ENCODE measurements at places on chromosomes 5 and 9.
A peak's percentile ranks its signal among the peaks of the same experiment; 100 is the strongest.

DNA sequence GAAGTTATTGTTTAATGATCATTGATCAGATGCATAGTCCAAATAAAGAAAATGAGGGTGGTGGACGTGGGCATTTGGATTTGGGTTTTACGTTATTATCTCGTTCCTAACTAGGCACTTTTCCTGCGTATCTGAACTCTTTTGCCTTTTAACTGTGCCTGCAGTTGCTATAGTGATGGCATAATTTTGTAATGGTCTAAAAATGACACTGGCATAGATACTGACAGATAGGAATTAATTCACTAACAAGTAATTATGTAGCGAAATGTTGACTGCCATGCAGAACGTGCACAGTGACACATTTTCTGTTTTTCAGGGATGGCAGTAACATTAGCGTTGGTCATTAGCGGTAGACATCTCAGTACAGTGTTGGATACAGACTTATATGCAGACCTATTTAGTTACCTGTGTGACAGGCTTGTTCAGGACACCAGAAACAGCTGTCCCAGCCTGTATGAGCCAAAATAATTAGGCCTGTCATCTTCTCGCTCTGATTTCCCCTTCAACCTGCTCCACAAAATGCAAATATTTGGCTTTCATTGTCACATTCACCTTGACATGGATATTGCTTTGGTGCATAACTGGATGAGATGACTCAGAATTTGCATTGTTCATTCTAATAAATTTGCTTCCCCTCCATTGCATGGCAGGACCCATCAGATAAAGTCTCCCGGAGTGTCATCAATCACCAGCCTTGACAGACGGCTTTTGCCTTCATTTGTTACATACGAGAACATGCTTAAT is 413.3 kb upstream of the IRX1 start:
- DNase-seq, result no peak
- no peak overlapping the region for H3K27ac ChIP-seq
- no peaks in the 10 kb centered on the region for H3K4me1 ChIP-seq
- no peaks in the 10 kb centered on the region for H3K36me3 ChIP-seq
- no peaks in the 10 kb centered on the region for H3K27me3 ChIP-seq

- H3K4me1 ChIP-seq, result no peaks in the 10 kb centered on the region
- H3K36me3 ChIP-seq, result no peaks in the 10 kb centered on the region
- H3K27ac ChIP-seq, result no peak overlapping the region
These were observed 26.6 kb downstream of the WNT8A start for GRCh38 chr5:138110266-138110963.

DNA sequence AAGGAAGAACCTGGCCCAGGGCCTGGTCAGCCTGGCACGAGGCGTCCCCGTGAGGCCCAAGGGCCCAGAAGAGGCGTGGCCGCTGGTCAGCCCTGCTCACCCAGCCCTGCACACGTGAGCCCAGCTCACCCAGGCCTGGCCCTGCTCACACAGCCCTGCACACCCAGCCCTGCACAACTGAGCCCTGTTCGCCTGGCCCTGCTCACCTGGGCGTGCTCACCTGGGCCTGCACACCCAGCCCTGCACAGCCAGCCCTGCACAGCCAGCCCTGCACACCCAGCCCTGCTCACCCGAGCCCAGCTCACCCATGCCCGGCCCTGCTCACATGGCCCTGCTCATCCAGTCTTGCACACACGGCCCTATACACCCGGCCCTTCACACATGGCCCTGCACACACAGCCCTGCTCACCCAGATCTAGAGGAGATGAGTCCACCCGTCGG is 2.1 kb downstream of the ZDHHC11 start:
- no peak overlapping the region for H3K4me3 ChIP-seq
- H3K36me3 ChIP-seq, result no peaks in the 10 kb centered on the region
- no peaks in the 10 kb centered on the region for H3K4me1 ChIP-seq

- H3K27ac ChIP-seq, result no peak overlapping the region
- H3K36me3 ChIP-seq, result no peaks in the 10 kb centered on the region
- H3K4me1 ChIP-seq, result no peaks in the 10 kb centered on the region
- H3K27me3 ChIP-seq, result no peaks in the 10 kb centered on the region
These were observed 273.3 kb downstream of the MAN2A1 start for GRCh38 chr5:109962882-109963603.

- DNase-seq, result no peak
- H3K4me3 ChIP-seq, result no peak overlapping the region
- no peaks in the 10 kb centered on the region for H3K36me3 ChIP-seq
- H3K4me1 ChIP-seq, result no peaks in the 10 kb centered on the region
These were observed 17.8 kb upstream of the SLCO4C1 start for GRCh38 chr5:102313912-102314311.

GRCh38 chr9:127209948-127210640 is 54.5 kb upstream of the GARNL3 start:
- H3K27me3 ChIP-seq, result no peaks in the 10 kb centered on the region
- DNase-seq, result no peak
- no peaks in the 10 kb centered on the region for H3K4me1 ChIP-seq
- H3K4me3 ChIP-seq, result no peak overlapping the region

GRCh38 chr5:59648949-59649921 is 244.3 kb downstream of the PDE4D start:
- no peaks in the 10 kb centered on the region for H3K27me3 ChIP-seq
- H3K36me3 ChIP-seq, result no peaks in the 10 kb centered on the region
- DNase-seq, result peak; percentile 10
- H3K27ac ChIP-seq, result no peak overlapping the region

DNA sequence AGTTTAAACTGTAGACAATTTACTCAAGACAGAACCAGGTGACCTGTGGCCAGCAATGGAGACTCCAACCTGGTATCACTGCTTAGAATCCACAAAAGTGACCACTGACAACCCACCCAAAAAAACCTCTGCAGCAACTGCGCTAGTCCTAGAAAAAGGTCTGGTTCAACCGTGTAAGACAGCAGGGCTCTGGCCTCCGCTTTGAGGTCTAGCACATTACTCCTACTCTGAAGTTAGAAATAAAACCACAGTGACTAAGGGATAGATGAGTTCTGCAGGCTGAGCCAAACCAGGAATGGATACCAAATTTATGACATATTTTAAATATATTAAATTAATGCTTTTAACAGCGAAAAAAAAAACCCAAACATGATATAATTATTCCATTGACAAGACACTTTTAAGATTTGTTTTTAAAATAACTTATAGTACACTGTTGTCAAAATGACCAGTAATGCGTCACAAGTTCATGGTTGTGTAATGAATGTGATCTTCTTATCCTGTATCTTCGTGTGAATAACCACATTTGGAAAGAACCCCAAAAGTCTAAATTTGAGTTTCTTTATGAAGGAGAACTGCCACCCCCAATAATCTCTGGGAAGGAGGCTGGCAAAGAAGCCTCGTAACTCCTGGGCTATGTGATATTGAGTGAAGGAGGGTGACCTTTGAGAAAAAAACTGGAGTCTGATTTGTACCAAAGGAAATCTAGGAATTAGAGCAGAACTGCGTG is 101.9 kb upstream of the SLC44A1 start:
- no peak overlapping the region for H3K27ac ChIP-seq
- DNase-seq, result no peak
- no peaks in the 10 kb centered on the region for H3K4me1 ChIP-seq
- H3K27me3 ChIP-seq, result no peaks in the 10 kb centered on the region

- H3K36me3 ChIP-seq, result no peaks in the 10 kb centered on the region
- DNase-seq, result no peak
These were observed 116.7 kb downstream of the PPP2R2B start for GRCh38 chr5:146761811-146762210.

DNA sequence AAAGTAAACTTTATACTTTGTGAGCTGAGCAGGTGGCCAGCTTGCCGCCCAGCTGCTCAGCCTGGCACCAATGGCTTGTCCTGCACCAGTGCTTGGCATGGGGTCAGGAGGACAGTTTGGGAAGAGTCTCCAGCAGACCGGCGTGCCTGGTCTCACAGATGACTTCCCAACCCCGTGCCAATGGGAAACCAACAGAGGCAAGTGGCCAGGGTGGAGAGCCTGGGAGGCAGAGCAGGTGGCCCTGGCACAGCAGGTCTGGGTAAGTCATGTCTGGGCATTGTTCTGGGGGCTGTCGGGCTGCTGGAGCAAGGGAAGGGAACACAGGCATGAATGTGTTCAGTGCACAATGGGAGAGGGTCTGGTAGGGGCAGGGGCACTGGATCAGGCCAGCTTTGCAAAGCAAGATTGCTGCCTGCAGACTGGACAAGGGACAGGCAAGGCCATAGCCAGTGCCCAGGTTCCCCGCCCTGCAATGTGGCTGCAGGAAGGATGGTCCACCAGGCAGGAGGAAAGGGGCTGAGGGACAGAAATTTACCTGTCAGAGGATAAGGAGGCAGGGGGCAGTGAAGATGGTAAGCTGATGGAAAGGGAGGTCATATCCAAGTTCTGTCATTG is 76.2 kb upstream of the ALDH1B1 start:
- no peak for DNase-seq
- H3K27ac ChIP-seq, result no peak overlapping the region
- no peaks in the 10 kb centered on the region for H3K4me1 ChIP-seq
- H3K4me3 ChIP-seq, result no peak overlapping the region

- no peaks in the 10 kb centered on the region for H3K27me3 ChIP-seq
- no peaks in the 10 kb centered on the region for H3K36me3 ChIP-seq
- H3K27ac ChIP-seq, result no peak overlapping the region
- no peak for DNase-seq
- no peak overlapping the region for H3K4me3 ChIP-seq
These were observed 88.3 kb upstream of the CTNND2 start for GRCh38 chr5:11992518-11992917.

DNA sequence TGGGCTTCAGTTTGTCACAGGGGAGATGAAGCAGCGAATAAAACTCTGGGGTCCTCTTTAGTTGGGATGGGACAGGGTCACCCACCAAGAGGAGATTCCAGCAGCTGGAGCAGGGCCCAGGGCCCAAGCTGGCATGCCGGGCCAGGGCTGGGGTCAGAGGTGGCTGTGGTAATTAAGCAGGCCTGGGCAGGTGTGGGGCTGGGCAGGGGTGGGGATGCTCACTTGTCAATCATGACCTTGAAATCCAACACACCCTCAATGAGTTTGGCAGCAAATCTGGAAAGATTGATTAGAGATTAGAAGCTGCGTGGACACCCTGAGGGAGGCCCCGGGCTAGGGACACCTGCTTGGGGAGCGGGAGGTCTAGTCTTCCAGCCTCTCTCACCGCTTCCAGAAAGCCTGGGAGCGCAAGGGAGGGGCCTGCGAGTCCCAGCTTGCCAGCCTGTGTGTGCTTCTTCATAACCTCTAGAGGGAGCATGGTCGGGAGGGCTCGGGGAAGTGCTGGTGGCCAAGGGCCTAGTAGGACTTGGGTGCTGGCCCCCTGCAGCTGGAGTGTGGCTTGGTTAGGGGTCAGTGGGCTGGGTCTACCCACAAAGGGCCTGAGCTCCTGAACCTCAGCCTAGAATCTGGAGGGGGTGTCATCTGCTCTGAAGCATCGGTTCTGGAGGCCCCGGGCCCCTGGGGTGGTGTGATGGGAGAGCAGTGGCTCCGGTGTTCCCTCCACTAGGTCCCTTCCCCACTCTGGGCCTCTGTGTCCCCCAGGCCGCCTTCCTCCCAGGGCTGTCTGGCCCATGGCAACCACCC is 7.6 kb downstream of the CRAT start:
- H3K36me3 ChIP-seq, result peaks cover 10% of the 10 kb centered on the region
- no peaks in the 10 kb centered on the region for H3K27me3 ChIP-seq
- no peak overlapping the region for H3K27ac ChIP-seq

GRCh38 chr9:76657265-76657664 is 107.0 kb upstream of the PCA3 start:
- no peak overlapping the region for H3K4me3 ChIP-seq
- H3K36me3 ChIP-seq, result no peaks in the 10 kb centered on the region
- no peak for DNase-seq
- H3K27ac ChIP-seq, result no peak overlapping the region

GRCh38 chr9:8905731-8906130 is 1106.2 kb upstream of the DMAC1 start:
- no peak for DNase-seq
- H3K27ac ChIP-seq, result no peak overlapping the region
- H3K27me3 ChIP-seq, result no peaks in the 10 kb centered on the region
- H3K4me3 ChIP-seq, result no peak overlapping the region

- H3K4me1 ChIP-seq, result no peaks in the 10 kb centered on the region
- no peak for DNase-seq
- no peak overlapping the region for H3K4me3 ChIP-seq
- no peak overlapping the region for H3K27ac ChIP-seq
- H3K36me3 ChIP-seq, result no peaks in the 10 kb centered on the region
These were observed 163.7 kb downstream of the ROR2 start for GRCh38 chr9:91786132-91786896.

GRCh38 chr5:82416512-82416911 is 138.4 kb upstream of the RPS23 start:
- no peak for DNase-seq
- no peaks in the 10 kb centered on the region for H3K36me3 ChIP-seq
- H3K4me3 ChIP-seq, result no peak overlapping the region

DNA sequence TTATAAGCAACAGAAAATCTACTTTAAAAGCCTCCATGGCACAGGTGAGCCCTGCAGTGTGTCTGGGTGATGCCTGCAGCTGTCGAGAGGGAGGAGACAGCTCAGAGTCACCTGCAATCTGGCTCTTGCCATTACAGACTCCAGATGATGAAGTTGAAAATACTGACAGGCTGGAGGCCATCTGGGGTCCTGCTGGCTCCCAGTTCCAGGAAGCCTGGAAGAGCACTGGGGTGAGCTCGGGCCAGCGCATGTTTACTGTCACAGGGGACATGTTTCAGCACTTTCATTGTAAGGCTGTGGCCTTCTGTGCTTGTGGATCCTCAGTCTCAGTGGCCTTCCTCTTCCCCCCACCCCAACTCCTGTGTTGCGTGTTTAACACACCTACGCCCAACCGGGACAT is 28.4 kb downstream of the CEL start:
- DNase-seq, result no peak
- no peak overlapping the region for H3K27ac ChIP-seq
- no peaks in the 10 kb centered on the region for H3K36me3 ChIP-seq
- no peaks in the 10 kb centered on the region for H3K4me1 ChIP-seq
- H3K27me3 ChIP-seq, result no peaks in the 10 kb centered on the region

GRCh38 chr5:105840800-105841199 is 1829.9 kb downstream of the EFNA5 start:
- no peaks in the 10 kb centered on the region for H3K36me3 ChIP-seq
- no peaks in the 10 kb centered on the region for H3K27me3 ChIP-seq
- H3K4me3 ChIP-seq, result no peak overlapping the region

GRCh38 chr9:14992081-14992480 is 81.9 kb upstream of the FREM1 start:
- H3K4me3 ChIP-seq, result no peak overlapping the region
- no peaks in the 10 kb centered on the region for H3K27me3 ChIP-seq
- no peaks in the 10 kb centered on the region for H3K36me3 ChIP-seq
- H3K4me1 ChIP-seq, result peaks cover 10% of the 10 kb centered on the region
- H3K27ac ChIP-seq, result no peak overlapping the region
